ENCODE measurements at places on chromosomes 1 and 21.
A peak's percentile ranks its signal among the peaks of the same experiment; 100 is the strongest.

DNA sequence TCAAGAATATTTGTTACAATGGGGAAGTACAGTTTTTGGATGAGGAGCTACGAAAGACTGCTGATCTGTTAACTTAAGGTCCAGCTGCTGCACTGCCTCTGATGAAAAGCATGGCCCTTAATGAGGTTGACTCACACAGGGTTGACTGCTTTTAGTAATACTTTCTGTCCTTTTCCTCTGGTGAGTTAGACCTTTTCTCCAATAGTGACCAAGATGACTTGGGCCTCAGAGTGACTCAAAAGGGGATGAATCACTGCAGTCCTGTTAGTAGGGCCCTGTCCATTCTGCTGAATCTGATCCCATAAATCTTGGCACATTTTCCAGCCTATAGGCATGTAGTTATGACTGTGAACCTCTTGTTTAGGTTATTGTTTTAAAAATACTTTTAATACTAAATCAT, 2.7 kb downstream of the DISP1 start:
- DNase-seq = no peak

- no peak for DNase-seq
Observed at GRCh38 chr1:237788069-237788468, 102.7 kb downstream of the ZP4 start.

- DNase-seq = no peak
Observed at GRCh38 chr1:224427346-224427745, 7.3 kb downstream of the WDR26 start.

- DNase-seq = no peak
Observed at GRCh38 chr1:64043976-64044375, 159.4 kb upstream of the UBE2U start.

DNA sequence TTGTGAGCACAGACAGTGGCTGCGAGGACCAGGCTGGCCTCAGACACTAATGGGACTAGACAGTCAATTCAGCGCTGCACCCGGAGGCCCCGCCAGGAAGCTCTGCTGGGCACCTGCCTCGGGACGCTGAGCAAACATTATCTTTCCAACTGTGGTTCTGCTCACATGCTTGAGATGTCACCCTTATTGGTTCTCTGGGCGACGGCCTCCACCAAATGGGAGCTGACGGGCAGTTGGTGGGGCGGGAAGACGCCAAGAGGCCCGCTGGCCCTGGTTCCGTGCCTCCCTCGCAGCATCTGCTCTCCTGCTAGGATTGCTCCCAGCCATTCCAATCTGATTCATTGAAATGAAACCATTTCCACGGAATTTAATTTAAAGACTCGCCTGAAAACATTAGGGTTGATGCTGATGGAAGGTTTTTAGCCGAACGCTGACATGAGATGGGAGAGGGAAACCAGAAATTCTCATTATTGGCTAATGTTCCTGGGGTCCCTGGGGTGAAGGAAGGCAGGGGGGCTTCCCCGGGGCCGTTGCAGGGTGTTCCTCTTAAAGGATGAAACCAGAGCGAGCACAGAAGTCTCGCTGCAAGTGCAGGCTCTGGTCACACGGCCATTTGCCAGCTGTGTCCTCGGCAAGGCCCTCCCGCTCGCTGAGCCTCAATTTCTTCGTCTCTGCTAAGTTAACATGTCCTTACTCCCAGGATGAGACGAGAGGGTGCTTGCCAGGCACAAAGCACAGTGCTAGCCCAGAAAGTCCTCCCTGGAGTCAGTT, 512.2 kb downstream of the NPHP4 start:
- DNase-seq = no peak

GRCh38 chr21:46489800-46490199, 31.1 kb downstream of the DIP2A start:
- DNase-seq = no peak

- DNase-seq = no peak
Observed at GRCh38 chr1:247551721-247552120, 2.8 kb downstream of the GCSAML start.

DNA sequence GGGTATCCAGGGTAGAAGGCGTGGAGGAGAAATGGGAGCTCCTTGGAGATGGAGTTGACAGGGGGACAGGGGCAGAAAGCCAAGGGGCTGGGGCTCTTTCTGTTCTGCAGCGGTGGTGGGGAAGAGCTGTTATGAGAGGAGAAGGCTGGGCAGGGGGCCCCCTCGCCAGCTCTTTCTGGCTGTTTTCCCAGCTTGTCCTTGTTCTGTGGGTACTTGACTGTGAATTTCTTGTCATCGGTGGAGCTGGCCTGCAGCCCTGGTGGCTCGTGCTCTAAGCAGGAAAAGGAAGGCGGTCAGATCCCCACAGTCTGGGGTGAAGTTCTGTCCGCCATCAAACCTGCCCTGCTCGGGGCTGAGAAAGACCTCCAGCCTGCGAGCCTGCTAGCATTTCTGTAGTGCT, 7.6 kb downstream of the ZNF683 start:
- DNase-seq = no peak

DNA sequence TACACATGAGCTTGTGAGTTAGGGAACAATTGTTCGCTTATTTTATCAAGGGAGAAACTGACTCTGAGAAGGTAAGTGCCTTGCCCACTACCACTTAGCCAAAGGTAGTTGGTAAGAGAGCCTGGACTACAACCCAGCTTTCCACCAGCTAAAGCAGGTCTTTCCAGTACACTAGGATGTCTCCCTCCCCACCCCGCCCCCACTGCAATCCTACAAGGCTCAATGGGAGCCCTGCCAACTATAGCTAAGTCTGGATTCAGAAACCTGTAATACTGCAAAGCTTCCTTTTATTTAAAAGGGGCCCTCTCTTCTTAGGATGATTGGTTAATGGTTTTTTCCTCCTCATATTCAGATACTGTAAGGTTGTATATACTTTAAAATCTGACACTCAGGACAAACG, 102.0 kb upstream of the C8B start:
- no peak for DNase-seq

DNA sequence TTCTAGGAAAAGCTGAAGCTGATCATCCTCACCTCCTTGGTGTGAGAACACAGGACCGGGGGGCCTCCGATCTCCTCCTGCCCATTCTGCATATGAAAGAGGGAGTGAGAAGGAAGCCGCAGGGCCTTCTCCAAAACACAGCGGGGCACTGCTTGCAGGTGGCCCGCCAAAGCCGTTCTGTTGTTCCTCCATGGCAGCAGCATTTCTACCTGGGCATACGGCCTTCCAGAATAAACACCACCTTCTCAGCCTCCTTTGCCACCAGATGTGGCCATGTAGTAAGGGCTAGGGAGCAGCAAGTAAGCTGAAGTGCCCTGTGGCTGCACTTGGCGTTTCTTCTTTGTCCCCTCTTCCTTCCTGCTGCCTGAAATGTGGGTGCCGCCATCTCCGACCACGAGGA, 214.9 kb downstream of the TOMM20 start:
- no peak for DNase-seq

DNA sequence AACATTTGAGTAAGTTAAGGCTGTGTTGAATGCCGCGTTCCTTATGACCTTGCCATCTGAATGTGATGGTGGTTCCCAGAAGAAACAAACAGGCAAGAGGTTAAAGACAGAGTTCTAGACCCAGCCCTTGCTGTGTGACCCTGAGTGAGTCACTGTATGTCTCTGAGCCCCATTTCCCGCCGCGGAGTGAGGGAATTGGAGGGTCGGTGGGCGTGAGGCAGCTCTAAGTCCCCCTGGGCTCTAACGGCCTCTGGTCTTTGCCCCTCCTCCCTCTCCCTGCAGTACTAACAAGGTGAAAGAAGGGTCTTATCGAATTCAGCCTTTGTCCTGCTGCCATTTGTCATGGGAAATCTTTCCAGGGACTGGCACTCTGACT, 40.4 kb downstream of the OLIG1 start:
- no peak for DNase-seq

GRCh38 chr1:46394108-46394871, at the start of gene FAAH:
Gene FAAH (plus strand): TSS chr1:46394317. CDS start chr1:46394349, 32 bp downstream.
- no peak for DNase-seq

- DNase-seq = no peak
Observed at GRCh38 chr1:145740269-145740668, 21.0 kb downstream of the CD160 start.

DNA sequence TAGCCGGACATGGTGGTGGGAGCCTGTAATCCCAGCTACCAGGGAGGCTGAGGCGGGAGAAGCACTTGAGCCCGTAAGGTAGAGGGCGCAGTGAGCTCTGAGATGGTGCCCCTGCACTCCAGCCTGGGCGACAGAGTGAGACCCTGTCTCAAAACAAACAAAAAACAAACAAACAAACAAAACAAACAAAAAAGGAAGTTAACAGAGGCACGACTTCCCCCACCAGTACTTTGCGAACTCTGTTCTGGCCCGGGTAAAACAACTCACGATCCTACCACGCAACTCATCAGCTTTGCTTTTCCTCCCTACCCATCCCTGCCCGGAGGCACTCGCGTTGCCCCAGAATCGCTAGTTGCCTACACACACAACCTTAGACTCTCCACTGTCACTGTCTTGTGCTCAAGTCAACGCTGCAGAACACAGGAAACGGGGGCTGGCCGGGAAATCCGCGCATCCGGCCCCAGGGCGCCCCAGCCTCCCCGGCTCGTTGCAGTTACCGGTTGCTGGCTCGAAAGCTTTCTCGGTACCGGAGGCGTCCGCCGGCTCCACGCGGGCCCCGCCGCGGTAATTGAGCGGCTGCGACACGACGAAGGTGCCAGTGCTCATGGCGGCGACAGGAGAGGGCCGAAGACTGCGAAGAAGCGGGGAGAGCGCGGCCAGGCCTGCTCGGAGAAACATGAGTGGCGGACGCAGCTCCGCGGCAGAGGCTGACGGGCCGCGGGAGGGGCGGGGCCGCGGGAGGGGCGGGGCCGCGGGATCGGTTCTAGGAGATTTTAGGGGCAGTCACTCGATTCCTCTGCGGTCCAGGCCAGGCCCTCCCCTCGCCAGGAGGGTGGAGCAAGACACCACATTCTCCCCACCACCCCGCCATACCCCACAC, at the start of gene ALDH9A1:
Gene ALDH9A1 (minus strand): TSS at position 682 of the 880 bp plus-strand sequence. CDS start 4 bp downstream, at position 678.
- peak; percentile 86 for DNase-seq

- no peak for DNase-seq
Observed at GRCh38 chr1:157196245-157196543, 58.0 kb upstream of the ETV3 start.

GRCh38 chr1:26961826-26962225, 1.6 kb upstream of the KDF1 start:
- DNase-seq = no peak

DNA sequence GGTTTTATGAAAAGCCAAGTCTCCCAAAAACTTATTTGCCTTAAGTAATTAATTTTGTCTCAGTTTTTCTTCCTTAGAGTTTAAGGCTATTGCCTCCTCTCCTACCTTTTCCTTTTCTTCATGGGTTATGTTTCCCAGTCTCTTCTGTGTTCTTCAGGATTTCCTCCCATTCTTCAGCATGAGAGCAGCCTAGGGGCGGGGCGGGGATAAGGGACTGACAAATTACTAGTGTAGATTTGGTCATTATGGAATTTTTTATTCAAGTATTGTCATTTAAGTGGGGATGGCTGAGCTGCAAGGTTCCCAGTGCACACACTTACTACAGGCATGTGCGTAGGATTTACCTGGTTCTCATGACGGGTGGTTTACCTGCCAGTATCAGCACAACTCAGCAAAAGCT, 35.2 kb upstream of the PIGV start:
- no peak for DNase-seq

DNA sequence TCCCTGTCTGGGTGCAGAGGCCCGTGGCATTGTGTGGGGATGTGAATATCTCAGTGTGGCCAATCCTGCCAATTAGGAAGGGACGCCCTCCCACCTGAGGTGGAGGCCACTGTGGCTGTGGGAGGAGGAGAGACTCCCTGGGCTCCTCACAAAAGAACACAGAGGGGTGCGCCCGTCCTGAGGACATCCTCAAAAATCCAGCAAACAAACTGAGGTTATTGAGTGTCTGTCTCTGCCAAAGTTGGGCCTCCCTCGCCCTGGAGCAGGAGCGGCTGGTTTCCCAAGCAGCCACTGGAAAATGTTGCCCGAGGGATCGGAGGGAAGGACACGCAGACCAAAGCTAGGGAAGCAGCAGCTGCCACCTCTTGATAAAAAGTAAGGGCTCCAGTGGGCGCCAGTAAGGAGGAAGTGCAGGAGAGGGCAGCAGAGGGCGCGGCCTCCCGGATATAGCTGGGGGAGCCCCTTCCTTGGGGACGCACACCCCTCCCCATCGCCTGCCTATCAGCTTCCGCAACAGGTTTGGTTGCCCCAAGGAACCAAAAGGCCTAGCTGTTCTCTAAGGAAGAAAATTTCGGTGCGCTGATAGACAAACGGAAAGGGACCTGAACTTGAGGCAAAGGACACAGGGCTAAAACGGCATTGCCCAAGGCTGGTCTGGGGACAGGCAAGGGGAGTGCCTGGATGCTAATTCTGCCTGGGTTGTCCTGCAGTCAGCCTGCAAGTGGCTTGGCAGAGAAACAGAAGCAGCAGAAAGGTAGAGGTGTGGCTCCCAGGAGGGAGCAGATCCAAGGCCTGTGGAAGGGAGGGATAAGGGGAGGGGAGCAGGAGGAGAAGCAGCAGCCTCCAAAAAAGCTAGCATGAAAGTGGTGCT, 1.7 kb upstream of the GRIK3 start:
- peak; percentile 63 for DNase-seq

- no peak for DNase-seq
Observed at GRCh38 chr1:41691424-41691823, 206.9 kb upstream of the EDN2 start.

GRCh38 chr1:153470707-153471106, 10.3 kb upstream of the S100A7 start:
- no peak for DNase-seq

DNA sequence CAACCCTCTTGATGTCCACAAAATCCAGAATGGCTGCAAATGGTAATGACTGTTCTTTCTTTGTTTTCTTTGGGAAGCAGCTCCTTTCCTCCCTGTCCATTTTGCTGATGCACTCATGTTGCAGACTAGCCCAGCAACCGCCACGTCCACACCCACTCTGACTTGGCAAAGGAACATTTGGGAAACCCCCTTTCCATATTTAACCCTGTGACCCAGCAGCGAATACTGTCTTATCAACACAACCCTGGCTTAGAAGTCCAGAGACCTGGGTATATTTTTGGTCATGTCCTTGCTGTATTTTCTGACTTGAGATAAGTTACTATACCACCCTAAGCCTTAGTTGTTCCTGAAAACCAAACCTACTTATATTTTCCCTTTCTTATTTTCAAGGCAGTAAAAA, 18.1 kb upstream of the SHE start:
- DNase-seq = no peak

DNA sequence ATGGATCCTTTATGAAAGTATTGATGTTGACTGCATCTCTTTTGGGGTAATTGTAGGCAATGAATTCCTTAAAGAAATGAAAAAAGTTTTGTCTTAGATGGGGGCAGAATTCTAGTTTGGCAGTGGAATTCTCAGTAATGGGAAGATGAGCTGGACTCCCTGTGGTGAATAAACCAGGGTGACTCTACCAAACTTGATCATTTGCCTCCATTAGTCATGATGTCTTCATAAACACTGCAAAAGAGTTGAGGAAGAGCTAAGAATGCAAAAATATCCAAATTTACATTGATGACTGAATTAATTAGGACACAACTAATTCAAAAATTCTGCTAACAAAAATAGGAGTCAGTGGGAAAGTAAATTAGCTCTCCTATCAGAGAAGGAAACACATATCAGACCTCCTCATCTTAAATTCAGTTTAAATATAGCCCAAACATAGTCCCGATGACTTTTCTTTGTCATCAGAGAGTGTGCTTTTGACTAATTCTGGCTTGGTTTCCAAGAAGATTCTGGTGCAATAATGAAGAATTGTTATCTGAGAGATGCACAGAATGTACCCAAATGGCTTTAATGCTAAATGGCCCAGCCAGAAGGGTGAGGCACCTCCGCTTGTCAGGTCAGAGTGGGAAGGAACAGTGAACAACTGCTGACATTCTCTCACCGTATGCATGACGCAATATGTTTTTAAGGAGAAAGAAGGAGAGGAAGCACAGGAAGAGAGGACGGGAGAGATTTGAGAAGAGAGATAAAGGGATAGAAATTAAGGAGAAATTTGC, 525.1 kb downstream of the LMO4 start:
- no peak for DNase-seq
